ENCODE measurements at places on chromosomes 6 and 20.

GRCh38 chr6:142952614-142953013 lies 7.6 kb upstream of the HIVEP2 start:
- DNase-seq: no peak

GRCh38 chr6:30912746-30913520 lies 1.1 kb upstream of the VARS2 start:
- no peak for DNase-seq

GRCh38 chr6:152978058-152978457 lies 4.8 kb downstream of the FBXO5 start:
- peak; percentile 59 for DNase-seq

- DNase-seq: no peak
Observed at GRCh38 chr6:11064836-11065235, 20.7 kb upstream of the ELOVL2 start.

- DNase-seq: no peak
Observed at GRCh38 chr6:129015721-129016120, 132.8 kb downstream of the LAMA2 start.

Measured in HCEC 1CT (cell line).